ENCODE measurements at places on chromosomes 5 and 9.

DNA sequence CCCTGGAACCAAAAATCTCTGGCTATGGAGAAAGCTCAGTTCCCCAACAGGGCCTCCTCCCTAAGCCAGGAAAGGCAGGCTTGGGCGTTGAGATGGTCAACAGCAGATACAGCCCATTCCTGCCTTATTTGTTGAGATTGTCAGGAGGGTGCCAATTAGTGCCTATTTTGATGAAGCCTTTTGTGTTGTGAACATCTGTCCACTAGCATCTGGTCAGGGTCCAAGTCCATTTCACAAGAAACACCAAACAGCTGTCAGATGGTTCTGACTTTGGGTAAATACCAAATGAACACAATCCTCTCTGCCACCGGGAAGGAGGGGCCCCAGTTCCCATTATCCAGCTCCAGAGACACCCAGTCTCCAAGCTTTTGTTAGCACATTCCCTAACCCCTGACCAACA, 19.9 kb downstream of the SEMA6A start:
- DNase-seq, result no peak

GRCh38 chr9:121491111-121491510, 8.5 kb downstream of the GGTA1 start:
- no peak for DNase-seq

DNA sequence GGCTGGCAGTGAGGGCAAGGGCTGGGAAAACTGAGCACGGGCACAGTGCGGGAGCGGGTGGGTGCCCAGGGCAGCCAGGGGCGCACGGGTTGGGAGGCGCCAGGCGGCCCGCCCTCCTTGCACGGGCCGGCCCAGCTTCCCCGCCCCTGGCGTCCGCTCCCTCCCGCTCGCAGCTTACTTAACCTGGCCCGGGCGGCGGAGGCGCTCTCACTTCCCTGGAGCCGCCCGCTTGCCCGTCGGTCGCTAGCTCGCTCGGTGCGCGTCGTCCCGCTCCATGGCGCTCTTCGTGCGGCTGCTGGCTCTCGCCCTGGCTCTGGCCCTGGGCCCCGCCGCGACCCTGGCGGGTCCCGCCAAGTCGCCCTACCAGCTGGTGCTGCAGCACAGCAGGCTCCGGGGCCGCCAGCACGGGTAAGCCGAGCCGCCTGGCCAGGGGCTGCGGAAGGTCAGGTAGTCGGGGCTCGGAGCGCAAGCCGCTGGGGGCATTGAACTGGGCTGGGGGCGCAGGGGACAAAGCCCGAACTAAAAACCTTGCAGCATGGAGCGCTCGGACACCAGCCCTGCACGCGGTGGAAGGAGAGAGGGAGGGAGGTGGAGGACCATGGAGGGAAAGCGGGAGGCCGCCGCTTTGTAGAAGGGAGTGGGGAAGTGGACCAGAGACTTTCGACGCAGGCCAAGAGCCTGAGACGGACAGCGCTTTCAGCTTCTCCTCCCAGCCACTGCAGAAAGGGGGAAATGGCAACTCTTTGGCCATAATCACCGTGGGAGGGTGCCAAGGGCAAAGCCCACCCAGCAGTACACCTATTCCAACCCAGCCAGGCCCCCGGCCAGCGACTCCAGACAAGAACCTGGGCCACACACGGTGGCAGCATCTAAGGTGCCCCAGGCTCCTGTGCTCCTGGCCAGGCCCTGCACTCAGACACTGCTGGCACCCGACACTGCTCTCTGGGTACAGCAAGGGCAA, at the start of gene TGFBI:
Gene TGFBI, plus strand, starts transcription at position 207 of the 961 bp plus-strand sequence. Its CDS starts 68 bp downstream, at position 275.
- no peak for DNase-seq

GRCh38 chr9:28868228-28868990, 1295.1 kb upstream of the C9orf72 start:
- no peak for DNase-seq

- no peak for DNase-seq
These were observed 1.0 kb downstream of the CERT1 start for GRCh38 chr5:75510417-75510835.

DNA sequence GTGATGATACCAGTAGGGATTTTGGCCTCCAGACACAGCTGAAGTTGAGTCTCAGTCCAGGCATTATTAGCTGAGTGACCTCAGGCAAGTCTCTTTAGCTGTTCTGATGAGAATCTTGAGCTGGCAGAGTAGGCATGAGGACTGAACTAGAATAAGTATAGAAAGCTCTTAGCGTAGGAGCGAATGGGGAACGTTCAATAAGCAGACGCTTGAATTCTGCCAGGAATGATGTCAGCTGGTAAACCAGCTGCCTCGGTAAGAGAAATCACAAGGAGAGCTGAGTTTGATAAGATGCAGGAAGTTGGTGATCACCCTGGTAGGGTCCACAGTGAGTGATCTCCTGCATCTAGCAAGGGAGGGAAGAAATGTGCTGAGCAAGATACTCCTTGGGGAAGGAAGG, 280.4 kb downstream of the NTRK2 start:
- no peak for DNase-seq

GRCh38 chr9:11966786-11967185, 726.4 kb upstream of the TYRP1 start:
- DNase-seq, result no peak

GRCh38 chr9:3906437-3907213, 380.8 kb upstream of the RFX3 start:
- DNase-seq, result no peak

- DNase-seq, result no peak
These were observed 704 bp downstream of the SUSD1 start for GRCh38 chr9:112174222-112174964.

GRCh38 chr9:110029429-110029955, 178.5 kb downstream of the C9orf152 start:
- DNase-seq, result no peak

GRCh38 chr9:130905125-130905901, 8.7 kb upstream of the QRFP start:
- no peak for DNase-seq

GRCh38 chr9:92183449-92183848, 68.2 kb upstream of the SPTLC1 start:
- no peak for DNase-seq

DNA sequence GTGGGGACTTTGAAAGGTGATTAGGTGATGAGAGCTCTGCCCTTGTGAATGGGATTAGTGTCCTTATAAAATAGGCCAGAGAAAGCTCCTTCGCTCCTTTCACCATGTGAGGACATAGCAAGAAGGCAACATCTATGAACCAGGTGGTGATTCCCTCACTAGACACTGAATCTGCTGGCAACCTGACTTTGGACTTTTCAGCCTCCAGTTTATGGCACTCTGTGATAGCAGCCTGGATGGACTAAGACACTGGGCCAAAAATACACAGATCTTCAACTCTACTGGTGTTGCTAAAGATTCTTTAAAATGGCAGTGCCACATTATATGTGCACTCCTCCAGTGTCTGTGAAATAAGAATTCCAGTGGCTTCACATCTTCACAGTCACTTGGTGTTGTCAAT, 41.2 kb upstream of the COL15A1 start:
- DNase-seq, result no peak

GRCh38 chr9:135817951-135818717, 89.2 kb downstream of the CAMSAP1 start:
- DNase-seq, result no peak

- no peak for DNase-seq
These were observed 382.9 kb downstream of the CCDC171 start for GRCh38 chr9:15935661-15936305.

DNA sequence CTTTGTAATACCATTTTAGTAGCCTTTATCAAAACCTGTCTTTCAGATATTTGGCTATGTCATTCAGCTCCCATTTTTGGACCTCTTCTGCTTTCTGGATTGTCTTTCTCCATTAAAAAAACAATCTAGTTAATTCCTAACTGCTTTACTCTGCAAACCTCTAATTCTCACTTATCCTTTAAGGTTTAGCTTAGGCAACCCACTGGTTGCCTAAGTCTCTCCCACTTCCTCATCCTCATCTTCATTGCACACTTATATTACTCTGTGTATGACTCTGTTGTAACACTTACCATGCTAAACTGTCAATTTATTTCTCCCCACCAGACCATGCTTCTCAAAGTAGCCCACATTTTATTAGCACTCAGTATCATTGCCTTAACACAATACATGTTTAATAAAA, 205.0 kb upstream of the DMRTA1 start:
- no peak for DNase-seq

DNA sequence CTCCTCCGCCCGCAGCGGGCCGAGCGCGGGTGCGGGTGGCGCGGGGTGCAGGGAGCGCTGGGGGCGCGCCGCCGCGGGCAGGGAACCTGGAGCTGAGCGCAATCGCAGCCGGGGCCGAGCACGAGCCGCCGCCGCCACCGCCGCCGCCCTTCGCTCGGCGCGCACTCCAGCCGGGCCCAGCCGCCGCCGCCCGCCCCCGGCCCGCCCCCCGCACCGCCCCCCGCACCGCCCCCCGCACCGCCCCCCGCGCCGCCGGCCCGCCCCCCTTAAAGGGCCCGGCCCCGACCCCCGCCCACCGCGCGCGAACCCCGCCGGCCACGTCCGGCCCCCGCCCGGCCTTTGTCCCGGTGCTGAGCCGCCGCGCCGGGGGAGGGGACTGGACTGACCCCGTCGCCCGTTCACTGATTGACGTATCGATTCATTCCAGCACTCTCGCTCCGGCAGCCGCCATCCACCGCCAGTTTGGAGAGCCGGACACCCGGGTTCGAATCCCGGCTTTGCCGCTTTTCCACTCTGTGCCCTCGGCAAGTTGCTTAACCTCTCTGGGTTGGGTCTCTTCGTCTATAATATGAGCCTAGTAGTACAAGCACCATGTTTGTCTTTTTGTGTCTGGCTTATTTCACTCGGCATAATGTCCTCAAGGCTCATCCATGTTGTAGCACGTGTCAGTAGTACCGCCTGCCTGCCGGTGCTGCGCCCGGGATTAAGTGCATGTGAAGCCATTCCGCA, at the start of gene SH3PXD2B:
Gene SH3PXD2B, minus strand, starts transcription at position 168 of the 729 bp plus-strand sequence. CDS start 173 bp downstream, outside the sequence.
- DNase-seq, result no peak

- DNase-seq, result no peak
These were observed at the start of gene THBS4 for GRCh38 chr5:80034962-80035821. THBS4 (plus strand) TSS chr5:80035348; CDS start chr5:80035538, 190 bp downstream.

GRCh38 chr9:92425474-92425873, 1.2 kb upstream of the OMD start:
- no peak for DNase-seq

DNA sequence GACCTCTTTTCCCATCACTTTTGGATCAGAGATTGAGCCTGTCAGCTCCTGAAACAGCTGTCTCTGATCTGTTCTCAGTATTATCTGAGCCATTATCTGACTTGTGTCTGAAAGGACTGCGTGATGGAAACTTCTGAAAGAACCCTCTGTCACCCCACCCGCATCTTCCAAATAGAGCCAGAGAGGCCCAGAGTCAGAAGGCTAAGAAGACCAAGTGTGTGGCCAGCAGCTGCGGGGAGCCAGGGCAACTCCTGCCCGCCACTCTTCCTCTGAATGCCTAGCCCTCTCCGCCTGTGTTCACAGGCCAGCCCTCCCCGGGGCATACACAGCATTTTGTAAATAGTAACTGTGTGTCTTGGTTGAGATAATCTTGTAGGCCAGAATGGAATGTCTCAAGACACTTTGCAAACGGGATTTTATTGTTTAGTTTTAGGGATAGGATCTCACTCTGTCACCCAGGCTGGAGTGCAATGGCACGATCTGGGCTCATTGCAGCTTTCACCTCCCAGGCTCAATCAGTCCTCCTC, 92.7 kb downstream of the AOPEP start:
- no peak for DNase-seq

GRCh38 chr5:109312695-109313094, 97.1 kb downstream of the PJA2 start:
- no peak for DNase-seq

- no peak for DNase-seq
These were observed 718 bp downstream of the DEPDC1B start for GRCh38 chr5:60699288-60699608.
